ENCODE measurements at places on chromosomes 1 and 21.

DNA sequence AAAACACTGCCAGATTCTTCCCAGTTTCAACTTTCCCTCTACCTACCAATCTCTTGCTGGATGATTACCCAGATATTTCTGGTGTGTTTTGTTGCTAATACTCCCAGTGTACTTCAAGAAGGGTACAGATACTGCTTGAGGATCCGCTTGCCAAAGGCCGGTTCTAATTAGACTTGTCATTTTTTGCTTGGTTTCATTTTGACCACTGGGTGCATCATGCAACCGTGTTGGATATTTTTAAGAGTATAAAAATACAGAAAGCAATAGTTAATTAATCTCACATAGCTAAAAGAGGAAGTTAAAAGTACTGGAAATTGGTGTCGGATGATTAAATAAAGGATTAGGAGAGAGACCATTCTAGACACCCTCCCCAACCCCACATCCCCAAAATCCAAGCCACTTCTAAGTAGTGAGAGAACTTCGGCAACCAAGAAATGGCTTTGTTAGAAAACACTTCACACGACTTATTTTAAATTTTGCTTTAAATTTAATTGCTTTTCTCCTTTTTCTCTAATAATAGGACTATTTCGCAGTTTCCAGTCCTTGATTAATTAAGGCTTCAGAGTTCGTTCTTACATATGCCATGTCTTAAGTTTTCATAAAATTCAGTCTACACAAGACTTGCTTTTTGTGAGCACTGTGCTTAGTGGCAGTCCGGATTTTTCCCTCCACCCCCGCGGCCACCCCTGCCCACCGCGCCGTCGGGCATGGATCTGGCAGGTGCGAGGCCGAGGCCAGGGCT lies 2.5 kb upstream of the CDKN2C start:
- DNase-seq: no peak

- DNase-seq: no peak
Measured at GRCh38 chr1:215118081-215118480, 35.5 kb downstream of the KCNK2 start.

DNA sequence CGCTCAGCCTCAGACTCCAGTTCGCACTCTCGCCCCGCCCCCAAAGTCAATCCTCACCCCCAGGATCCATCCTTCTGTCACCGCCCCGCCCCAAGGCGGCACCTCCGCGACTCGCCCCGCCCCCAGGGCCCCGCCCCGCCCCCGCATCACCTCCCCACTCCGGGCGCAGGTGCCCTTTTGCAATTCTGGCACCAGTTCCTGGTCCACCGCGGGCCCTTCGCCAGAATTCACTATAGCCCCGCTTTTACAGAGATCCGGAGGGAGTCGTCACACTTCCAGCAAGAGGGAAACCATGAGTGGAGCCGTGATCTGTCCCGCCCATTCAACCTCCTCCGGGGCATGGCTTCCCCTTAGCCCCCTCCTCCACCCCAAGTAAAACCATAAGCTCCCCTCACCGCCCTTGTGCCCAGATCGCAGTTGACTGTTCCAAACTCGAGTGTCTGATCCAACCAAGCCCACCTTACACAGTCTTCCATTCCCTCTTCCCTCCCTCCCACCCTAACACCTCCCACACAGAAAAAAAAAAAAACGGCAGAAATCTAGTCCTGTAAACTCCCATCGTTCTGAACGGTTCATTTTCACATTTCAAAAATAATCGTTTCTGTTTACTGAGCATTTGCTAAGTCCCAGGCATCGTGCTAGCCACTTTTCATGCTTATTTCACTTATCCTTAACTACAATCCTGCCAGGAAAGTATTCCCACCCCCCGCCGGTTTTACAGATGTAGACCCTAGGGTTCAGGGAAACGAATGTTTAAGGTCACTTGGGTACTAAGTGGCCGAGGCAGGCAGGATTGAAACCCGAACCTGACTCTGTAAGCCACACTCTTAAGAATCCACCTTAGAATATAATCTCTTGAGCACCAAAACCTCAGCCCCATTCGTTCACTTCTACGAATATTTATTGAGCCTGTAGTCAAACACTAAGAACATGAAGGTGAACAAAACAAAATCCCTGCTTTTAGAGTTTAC lies 1.3 kb upstream of the DNAJC16 start:
- no peak for DNase-seq

DNA sequence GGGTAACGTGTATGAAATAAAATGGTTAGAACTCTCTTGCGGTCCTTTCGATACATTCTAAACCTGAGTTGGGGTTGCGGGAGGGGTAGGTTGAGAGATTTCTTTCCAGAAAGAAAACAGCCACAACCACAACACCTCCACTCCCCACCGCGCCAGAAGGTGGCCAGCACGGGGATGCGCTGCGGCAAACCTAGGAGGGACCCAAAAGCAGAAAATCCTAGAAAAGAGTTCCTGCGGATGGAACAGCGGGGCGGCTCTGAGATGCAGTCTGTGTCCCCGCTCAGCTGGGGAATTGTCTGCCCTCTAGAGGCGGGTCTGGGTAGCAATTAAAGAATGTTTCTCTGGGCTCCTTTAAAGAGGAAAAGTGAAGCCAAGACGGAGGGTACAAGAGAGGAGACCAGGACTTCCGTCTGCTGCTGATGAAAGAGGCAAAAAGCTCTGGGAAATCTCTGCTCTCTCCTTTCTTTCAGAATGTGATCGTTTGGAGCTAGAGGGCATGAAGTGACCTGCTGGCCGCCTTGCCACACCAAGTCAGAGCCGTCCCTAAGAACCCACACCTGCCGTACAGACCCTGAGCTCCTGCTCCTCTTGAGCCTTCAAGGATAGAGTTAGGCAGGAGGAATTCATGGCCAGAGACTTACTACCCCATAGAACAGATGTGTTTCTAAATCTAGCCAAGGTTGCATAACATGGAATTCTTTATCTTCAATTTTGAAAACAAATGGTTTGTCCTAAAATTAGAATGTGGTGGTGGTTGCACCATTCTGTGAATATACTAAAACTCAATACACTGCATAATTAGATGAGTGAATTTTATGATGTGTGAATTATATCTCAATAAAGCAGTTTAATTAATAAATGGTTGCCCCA lies 46.5 kb upstream of the COA6 start:
- peak; percentile 78 for DNase-seq

DNA sequence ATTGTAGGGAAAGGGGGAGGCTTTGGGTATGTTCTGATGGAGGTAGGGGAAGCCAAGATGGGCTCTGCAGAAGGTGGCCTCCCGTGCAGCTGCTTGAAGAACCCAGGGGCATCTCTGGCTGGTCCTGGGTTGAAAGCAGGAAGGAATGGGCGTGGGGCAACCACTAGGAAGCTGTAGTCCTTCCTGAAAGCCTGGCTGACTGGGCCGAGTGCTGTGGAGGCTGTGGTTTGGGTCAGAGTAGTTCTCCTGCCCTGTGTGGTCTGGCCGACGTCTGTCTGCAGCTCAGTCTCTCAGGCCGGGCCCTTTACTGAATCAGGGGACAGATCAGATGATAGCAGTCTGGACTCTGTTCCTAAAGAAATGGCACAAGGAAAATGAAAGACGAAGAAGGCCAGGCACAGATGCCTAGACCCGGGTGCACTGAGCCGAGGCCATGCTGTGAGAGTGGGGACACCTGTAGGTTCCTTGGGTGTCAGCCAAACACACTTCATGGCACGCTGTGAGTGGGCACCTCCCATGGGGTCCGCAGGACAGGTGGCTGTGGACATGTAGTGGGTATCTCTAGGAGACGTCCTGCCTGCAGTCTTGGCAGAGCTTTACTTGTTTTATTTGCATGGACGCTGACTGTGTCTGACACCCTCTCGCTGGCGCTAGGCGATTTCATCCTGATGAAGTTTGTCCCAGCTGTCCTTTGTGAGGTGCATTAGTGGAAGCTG lies 87.0 kb downstream of the POFUT2 start:
- DNase-seq: peak; percentile 13

DNA sequence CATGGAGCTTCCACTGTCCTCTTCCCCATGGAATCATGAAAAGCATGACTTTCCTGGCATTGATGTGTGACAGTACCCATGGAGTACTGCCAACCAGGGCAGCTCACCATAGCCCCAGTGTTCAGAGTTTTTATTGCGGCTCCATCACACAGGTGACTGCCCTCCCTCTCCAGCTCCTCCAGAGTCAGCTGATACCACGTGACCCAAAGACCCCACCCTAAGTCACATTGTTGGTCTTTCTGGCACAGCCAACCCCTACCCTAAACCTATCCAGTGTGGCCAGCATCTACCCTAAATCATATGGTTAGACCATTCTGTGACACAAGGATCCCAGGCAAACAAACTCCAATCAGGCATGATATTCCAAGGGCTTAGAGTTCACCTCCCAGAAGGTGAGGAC lies 77.4 kb upstream of the VAMP3 start:
- no peak for DNase-seq
